ENCODE measurements at places on chromosomes 5 and 9.
A peak's percentile ranks its signal among the peaks of the same experiment; 100 is the strongest.

DNA sequence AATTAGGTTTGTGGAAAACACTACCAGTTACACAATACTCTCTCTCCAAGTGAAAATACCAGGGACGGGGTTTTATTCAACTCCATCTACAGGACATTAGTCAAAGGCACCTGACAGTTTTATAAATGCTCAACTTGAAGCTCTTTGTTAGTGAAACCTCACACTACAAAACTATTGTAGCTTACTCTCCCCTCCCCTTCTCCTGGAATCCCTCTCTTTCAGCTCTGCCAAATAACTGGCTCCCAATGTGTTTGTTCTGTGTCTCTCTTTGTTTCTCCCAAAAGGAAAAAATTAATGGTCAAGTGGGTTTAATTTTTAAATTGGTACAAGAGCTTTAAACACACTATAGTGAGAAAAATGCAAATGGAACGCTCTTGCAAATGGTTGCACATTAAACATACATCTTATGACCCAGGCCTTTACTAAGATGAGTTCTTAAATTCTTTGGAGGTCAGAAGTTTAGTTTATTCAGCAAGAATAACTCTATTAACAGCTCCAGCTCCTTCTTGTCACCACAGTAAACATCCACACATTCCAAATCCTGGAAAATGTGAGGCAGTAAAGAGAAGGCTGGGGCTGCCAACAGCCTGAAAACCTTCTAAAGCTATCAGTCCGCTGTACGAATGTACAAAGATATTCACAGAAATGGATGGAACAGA is 48.4 kb downstream of the ZNF608 start:
- DNase-seq = no peak

DNA sequence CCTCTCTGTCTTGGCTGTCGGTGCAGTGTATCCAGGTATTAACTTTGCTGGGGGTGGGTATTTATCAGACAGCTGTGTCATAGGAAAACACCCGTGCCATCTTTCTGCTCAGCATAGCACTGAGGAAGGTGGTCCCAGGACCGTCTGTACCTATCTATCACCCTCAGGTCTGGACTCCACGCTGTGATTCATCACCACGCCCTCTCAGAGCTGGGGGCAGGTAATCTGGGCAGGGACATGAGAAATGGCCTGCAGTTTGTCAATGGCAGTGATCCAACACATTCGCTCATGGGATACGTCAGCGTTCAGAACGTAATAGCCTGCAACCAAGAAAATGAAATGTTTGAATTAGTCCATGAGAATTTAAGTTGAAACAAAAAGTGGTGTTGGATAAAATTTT is 151.6 kb upstream of the MAP1B start:
- DNase-seq = no peak

- DNase-seq = no peak
Measured at GRCh38 chr9:2299156-2299842, 284.2 kb downstream of the SMARCA2 start.

GRCh38 chr9:86645303-86645702 is 291.1 kb upstream of the TUT7 start:
- no peak for DNase-seq

- no peak for DNase-seq
Measured at GRCh38 chr5:27814286-27814685, 775.9 kb upstream of the CDH9 start.

DNA sequence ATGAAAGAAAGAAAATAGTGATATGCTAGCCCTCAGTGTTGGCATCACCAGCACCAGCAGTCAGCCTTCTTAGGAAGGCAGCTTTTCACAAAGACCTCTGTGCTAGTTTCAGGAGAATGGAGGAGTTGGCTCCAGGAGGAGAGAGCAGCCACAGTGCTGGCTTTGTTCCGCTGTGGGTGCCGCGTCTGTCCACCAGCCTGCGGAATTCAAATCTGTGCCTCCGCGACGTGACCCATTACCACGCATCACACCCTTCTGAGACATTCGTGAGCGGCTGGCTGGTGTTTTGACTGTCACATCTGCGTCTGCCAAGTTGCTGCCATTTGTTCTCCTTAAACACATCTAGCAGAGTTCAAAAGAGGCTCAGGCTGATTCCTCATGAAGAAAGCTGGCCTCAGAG is 34.4 kb downstream of the SNX18 start:
- no peak for DNase-seq

DNA sequence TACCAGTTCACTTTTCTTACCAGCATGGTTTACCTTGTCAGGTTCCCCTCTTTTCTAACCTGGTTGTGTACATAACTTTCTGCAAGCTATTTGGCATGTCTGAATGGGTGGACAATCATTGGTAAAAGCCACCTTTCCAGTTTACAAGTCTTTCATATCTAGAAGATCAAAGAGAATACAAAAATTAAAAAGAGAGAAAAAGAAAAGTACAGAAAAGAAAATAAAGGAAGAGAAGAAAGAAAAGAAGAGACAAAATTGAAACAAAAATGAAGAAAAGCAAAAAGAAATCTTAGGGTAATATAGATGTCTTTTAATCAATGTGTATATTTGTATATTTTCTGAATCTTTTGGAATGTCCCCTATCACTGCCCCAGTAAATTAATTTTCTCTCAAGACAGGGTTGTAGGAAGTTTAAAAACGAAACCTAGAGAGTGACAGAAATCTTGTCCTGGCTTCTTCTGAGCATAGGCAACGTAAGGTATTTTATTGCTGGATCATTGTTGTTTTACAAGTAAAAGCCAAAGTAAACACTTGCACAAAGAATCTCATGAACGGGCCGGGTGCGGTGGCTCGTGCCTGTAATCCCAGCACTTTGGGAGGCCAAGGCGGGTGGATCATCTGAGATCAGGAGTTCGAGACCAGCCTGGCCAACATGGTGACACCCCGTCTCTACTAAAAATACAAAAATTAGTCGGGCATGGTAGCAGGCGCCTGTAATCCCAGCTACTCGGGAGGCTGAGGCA is 98.7 kb upstream of the IFNE start:
- DNase-seq = no peak

DNA sequence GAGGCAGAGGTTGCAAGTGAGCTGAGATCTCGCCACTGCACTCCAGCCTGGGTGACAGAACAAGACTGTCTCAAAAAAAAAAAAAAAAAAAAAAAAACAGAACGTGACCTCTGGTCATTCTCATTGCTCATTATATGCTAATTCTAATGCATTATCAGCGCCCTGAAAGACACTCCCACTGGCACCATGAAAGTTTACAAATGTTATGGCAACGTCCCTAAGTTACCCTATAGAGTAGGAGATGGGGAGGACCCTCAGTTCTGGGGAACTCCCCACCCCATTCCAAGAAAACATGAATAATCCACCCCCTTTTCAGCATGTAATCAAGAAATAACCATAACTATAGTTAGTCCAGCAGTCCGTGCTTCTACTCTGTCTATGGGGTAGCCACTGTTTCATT is 48.9 kb upstream of the DENND4C start:
- DNase-seq = no peak

DNA sequence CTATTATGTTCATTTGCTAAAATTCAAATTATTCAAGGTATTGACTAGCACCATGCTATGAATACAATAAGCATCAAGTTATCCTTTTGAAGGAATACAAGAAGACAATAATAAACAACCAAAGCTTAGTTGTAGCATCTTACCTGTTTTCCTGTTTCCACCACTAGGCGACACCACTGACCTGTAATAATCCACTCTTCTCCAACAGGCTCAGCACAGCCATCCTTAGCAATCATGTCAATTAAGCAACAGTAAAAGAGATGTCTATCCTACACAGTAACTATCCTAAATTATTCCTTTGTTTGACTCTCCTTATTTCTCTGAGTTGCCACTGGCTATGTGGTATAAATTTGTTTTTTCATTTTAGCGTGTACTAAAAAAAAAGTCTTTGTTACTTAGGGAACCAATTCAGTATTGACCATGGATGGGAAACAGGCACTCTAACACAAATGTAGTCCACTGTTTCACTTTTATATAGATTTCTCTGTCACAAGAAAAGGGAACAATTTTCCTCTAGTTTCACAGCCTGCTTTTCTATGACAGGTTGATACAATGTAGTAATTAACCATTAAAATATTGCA is 46.2 kb downstream of the PCA3 start:
- DNase-seq = peak; percentile 23

GRCh38 chr9:69857828-69858227 is 37.2 kb downstream of the CFAP95 start:
- DNase-seq = no peak

DNA sequence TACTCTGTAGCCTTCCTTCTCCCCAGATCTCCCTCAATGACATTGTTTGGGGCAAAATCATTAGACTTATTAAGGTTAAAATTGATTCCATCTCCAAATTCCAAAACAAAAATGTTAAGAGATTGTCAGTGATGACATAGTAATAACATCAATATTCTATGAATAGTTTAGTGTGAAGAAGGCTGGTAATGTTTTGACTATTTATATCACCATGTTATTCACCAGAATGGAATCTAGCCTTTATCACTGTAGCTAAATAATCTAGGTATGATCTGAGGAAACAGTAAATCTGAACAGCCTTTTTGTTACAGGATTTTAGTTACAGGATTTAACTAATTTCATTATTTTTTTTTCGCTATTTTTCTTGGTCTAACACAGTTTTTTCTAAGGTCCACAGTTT is 929 bp upstream of the PLPP6 start:
- DNase-seq = no peak
